EL (cell line): ENCODE measurements at places on chromosomes 7 and 10.
A peak's percentile ranks its signal among the peaks of the same experiment; 100 is the strongest.

- no peak for DNase-seq
Observed at GRCh38 chr7:155405399-155406318, 52.3 kb upstream of the EN2 start.

DNA sequence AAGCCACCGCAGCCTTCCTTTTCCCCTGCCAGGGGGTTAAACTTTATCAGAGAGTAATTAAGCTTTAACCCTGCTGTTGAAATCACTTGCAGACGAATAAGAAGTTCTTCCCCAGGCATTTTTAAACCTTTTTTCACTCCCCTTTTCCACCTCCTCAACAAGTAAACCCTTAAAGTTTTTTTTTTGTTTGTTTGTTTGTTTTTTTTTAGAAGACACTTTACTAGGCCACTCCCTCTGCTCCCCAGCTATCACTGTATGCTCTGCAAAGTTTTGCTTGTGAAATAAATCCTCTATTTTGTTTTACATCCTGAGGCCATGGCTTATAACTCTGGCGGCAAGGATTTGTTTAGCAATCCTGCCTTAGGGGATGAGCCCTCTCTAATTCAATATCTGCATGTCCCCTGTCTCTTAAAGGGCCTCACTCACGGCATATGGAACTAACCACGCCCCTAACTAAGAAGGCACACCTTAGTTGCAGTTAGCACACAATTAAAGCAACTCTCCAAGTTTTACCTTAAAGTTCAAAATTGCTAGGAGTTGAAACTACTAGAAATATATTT, 1354.7 kb upstream of the LRRTM3 start:
- DNase-seq, result peak; percentile 15

DNA sequence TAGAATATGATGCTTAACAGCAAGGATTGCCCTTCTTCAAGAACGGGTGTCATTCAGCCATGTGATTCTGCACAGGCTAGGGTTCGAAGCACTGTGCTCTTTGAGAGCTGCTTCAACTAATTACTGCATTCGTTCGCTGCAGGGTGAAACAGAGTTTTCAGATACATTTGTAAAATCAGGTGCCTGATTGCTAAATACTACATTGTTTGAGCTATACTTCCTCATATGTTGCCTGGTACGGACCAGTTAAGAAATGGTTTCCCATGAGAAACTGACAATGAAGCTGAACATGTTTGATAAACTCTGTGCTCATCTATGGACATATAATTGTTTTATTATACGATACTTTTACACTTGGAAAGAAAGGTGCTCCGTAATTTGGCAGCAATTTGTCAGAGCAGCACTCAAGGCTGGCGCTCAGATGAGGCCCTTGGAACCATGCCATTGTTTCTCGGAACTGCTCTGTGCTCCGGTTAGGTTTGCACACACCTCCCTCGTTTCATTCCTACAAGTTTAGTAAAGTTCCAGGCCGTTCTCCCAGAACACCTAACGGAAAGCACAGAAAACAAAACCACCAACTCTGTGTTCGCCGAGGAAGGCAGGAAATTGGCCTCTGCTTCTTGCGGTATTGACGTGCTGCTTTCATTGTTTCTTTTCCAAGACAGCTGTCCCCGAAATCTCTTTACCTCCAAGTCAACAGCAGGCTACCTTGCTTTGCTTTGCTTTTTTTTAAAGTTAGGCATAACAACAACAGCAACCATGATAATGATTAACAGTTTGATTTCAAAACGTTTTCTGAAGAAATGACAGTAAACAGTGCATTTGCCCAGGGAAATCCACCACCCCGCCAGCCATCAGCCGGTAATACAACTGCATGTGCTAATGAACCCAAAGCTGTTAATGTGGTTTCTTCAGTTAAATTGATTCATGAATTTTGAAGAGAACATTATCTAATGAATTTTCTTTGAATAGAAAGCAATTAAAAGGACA, 206.9 kb downstream of the EBF3 start:
- no peak for DNase-seq

DNA sequence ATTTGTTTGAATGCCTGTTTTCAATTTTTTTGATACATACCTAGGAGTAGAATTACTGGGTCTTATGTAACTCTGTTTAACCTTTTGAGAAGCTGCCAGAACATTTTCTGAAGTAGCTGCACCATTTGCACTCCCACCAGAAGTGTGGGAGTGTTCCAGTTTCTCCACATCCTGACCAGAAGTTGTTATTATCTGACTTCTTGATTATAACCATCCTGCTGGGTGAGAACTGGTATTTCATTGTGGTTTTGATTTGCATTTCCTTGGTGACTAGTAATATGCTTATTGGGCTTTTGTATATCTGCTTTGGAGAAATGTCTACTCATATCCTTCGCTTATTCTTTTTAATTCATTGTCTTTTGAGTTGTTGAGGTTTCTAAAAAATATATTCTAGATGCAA, 117.2 kb upstream of the GLCCI1 start:
- no peak for DNase-seq

DNA sequence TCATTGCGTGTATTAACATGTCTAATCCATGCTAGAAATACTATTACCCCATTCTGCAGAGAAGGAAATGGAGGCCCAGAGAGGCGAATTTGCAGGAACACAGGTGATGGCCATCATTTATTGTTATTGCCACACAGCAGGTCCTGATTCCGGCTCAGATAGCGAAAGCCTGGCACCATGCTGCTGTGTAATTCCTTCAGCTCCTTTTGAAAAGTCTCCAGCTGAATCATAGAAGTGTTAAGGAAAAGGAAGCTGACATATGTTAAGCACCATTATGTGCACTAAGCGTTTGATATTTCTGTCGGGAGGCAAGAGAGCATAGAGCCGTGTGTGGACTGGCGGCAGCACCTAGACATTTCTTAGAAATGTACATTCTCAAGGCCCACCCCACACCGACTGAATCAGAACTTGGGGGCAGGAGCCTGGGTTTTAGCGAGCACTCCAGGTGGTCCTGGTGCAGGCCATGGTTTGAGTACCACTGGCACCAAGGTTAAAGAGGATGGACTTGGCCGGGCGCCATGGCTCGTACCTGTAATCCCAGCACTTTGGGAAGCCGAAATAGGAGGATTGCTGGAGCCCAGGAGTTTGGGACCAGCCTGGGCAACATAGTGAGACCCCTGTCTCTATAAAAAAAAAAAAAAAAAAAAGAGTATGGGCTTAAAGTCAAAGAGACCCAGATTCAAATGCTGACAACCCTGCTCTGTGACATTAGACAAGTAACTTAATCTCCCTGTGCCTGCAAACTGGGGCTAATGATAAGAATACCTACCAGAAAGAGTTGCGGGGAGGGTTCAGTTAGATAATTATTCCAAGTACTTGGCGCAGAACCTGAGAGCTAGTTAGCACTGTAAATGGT, 52.2 kb downstream of the UNC5B start:
- no peak for DNase-seq

DNA sequence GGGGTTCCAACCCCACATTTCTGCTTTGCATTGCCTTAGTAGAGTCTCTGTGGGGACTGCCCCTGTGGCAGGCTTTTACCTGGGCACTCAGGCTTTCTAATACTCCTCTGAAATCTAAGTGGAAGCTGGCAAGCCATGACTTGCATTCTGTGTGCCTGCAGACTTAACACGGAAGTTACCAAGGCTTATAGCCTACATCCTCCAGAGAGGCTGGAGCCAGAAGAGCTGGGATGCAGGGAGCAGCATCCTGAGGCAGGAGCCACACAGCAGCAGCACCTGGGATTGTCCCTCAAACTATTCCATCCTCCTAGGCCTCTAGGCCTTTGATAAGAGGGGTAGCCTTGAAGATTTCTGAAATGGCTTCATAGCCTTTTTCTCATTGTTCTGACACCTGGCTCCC, 22.1 kb upstream of the ABCC2 start:
- no peak for DNase-seq

GRCh38 chr10:102675011-102675665, 30.9 kb downstream of the TRIM8 start:
- DNase-seq, result no peak

DNA sequence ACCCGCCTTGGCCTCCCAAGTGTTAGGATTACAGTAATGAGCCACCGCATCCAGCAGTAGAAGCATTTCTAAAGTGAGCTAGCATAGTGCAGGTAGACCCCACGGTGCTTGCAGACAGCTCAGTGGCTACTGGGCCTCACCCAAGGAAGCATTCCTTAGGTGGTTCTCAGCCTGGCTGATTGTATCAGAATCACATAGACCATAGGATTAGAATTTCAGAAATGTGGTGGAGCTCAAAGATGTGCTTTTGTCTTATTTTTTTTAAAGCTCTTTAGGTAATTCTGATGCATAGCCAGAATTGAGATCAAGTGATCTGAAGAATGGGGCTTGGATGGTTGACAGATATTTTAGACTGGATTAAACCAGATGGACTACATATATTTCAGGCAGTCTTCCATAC, 10.9 kb downstream of the ANLN start:
- DNase-seq, result peak; percentile 45
